ENCODE measurements at places on chromosomes 16 and 17.

GRCh38 chr16:17989255-17989654, 347.3 kb downstream of the NPIPA8 start:
- DNase-seq: no peak

DNA sequence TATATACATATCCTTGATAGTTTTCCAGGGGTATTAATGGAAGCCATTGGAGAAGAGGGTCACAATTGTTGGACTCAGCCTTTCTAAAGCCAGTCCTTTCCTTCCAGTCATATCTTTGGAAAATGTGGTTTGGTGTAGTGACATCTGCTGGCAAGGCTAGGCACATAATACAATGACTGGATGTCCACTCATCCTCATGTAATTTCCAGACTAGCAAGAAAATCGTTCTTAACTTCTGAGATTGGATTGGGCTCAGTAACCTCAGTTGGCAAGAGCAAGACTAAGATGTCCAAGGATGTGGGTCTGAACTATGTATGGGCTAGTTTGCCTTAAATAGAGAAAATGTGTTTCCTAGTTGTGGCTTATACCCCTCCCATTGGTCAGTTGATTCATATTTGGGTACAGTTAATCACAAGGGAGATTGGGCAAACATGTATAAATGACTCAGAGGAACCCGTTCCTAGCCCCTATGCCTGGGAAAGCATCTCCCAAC, 8.7 kb upstream of the KAT7 start:
- peak; percentile 7 for DNase-seq

GRCh38 chr16:55873122-55873521, 2.1 kb downstream of the CES5A start:
- DNase-seq: no peak

GRCh38 chr17:75665981-75666380, 973 bp downstream of the RECQL5 start:
- DNase-seq: no peak

DNA sequence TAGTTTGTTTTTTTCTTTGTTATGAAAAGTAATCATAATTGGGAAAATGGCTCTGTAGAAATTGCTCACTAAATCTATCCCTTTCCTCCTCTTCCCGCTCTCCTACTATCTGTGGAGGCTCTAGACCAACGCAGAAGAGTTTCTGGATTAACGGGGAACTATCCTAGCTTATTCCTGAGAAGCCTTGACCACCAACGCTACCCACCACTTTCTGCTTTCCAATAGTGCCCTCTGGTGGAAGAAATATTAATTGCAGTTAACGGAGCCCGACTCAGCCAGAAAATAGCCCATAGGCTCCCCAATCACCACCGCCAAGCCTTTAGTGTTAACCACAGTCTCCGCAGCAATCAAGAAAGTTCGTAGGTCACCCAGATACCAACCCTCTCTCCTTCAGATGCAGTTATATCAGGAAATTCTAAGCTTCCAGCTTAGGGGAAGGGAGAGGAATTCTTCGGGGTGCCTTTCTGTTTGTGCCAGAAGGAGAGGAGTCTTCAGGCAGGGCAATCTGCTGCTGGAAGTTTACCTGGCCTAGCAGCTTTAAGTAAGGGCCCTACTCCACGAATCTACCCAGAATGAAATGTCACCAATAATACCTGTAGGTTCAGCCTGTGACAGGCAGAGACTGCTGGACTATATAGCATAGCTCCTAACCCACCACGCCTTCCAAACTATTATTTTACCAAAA, 23.0 kb upstream of the NSRP1 start:
- DNase-seq: peak; percentile 50

DNA sequence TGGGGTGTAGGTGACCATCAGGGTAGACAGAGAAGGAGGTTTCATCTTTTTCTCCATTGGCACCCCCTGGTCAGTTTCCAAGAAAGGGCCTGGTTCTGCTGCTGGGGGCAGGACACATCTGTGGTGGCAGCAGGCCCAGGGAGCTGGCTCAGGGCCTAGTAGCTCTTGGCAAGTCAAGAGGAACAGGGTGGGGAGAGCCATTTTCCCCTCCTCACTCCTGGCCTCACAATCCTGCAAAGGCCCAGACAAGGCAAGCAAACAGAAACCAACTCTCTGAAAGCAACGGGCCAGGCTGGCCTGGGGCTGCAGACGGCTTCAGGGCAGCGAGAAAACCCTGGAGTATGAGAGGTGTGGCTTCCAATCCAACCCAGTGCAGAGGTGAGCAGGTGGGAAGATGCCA, 192.9 kb upstream of the DYNLRB2 start:
- no peak for DNase-seq

GRCh38 chr17:3683054-3683511, 12.9 kb downstream of the P2RX5 start:
- DNase-seq: peak; percentile 16

DNA sequence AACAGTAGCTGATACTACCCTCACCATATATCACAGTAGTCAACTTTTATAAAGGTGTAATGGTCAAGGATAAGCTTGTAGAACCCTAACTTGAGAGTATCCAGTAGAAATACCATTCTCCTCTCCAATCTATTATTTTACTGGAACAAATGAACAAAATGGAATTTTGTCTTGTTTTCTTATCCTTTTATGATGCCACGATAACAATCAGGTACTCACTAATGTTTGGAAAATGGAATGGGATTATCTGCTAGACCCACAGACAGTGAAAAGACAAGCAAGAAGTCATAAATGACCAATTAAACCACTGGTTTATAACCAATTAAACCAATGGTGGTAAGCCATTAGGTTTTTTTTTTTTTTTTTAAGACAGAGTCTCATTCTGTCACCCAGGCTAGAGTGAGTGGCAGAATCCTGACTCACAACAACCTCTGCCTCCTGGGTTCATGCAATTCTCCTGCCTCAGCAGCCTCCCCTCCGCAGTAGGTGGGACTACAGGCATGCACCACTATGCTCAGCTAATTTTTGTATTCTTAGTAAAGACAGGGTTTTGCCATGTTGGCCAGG, 10.4 kb downstream of the GPATCH8 start:
- DNase-seq: no peak

DNA sequence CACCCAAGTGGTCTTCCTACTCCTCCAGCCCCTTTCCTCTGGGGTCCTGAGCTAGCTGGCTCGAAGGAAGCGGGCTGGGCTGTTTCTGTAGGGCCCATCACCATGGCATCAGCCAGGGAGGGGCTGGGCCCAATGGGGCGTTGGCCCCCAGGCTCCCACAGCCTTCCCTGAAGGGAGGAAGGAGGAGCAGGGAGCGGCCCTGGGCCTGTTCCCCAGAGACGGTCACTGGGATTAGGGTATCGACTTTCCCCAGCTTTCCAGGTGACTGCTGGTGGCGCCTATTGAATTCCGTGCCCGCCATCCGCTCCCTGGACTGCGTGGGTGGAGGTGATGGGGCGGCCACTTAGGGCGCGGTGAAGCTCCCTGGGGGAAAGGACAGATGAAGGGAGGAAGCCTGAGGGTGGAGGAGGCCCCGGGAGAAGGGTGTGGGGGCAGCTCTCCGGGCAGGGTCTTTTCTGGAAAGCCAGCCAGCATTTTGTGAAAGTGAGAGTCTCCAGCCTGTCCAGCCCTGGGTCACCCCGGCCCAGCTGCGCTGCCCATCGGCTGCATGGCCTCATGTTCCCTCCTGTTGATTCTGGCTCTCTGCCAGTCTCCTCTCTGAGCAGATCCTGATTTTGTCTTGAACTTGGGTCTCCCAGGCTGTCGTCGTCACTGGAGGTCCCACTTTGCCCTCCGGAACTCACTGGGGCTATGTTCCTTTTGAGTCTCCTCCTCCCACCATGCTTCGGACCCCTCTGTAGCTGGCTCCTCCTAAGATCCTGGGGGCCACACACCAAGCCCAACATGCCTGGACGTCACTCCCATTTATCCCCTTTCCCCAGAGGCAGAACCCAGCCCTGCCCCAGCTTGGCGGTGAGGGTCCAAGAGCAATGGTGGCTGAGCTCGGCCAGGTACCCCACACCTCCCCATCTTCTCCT, 9.8 kb downstream of the NHERF1 start:
- DNase-seq: no peak

DNA sequence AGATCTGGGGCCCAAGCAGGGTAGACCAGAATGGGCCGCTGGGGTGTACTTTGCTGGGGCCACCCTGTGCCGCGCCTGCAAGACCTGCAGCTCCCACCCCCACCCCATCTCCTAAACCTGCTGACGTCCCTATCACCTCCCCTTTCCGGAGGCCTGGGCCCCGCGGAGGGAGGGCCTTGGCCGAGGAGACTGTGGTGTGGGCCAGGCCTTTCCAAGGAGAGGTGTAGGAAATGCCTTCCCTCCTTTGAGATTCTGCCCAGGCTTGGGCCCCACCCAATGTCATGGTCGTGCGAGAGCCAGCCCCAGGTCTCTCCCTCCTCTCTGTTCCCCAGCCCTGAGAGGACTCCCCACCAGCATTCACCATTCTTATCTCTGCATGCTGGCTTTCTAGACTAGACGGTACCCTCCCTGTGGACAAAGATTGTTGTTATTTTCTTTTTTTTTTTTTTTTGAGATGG, 3.9 kb upstream of the WFIKKN2 start:
- DNase-seq: no peak

DNA sequence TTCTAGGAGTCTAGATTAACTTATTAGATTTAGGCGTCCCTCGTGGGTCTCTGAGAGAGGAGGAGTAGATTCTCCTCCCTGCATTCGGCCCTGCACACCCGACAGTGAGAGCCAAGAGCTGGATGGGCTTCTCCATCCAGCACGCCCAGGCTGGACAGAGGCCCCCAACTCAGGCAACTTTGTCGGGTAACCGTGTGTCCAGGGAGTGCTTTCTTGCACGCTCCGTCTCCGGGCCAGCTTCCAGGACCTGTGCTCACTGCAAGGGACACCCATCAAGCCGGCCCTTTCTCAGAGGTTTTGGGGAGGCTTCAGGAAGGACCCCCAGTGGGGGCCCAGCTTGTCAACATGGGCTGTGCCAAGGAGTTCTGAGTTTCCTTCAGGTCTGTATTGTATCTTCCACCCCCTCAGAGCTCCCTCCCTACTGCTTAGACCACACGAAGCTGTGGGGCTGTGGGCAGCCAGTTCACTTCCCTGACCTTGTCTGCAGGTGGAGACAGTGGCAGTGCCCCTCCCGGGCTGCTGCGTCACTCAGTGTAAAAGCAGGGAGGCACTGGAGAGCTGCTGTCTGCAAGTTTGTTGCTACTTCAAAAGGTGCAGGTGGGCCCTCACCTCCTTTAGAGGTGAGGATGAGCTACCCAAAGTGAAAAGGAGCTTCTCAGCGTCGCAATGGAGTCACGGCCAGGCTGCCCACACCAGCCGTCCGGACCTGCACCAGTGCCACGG, 24.0 kb upstream of the C16orf78 start:
- no peak for DNase-seq

- DNase-seq: no peak
Measured at GRCh38 chr16:27273670-27274423, 5.3 kb upstream of the NSMCE1 start.

DNA sequence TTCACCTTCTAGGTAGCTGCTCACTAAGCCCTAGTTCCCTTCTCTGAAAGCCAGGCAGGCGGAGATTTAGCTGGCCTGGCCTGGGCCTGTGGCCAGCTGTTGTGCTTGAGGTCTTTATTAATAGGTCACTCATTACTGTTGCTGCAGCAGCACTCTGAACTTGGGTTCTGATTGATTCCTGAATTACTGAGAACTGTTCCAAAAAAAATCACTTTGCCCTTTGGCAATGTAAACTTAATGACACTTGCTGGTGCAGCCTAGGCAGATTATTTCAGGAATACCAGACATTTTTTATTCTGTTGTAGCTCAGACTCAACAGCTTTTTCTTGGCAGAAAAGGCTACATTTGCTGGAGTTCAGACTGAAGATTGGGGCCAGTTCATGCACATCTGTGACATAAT, 2.7 kb downstream of the TOM1L1 start:
- no peak for DNase-seq

- DNase-seq: no peak
Measured at GRCh38 chr16:59701963-59702930, 968.1 kb upstream of the GOT2 start.

All from NCI-H1930 (cell line).